ENCODE measurements at places on chromosomes 3 and 15.
A peak's percentile ranks its signal among the peaks of the same experiment; 100 is the strongest.

DNA sequence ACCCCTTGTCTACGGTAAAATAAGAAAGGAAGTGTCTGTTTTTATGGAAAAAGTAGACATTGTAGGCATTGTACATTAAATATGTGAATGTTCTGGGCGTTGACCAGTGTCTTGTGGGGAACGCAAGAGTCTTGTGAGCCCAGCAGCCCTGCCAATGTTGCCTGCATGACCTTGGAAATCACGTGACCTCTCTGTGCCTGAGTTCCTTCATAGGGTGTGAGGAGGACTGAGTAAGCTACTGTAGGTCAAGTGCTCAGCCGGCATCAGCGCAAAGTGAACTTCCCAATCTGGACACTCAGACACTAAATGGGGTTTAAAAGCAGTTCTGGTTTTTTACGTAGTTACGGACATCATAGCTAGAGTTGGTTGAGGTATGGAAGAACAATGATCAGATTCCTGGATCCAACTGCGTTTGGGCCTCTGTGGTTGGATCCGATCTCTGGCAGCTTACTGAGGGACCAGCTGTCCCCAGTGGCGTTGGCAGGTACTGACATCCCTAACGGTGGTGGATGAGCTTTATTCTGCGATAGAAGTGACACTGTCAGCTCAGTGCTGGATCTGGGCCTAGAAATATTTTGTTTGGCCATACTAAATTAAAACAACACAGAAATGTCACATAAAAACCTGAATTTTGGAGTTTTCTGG lies 63.8 kb downstream of the SPSB4 start:
- no peak for DNase-seq

GRCh38 chr3:31382856-31383255 lies 149.9 kb upstream of the STT3B start:
- no peak for DNase-seq

- DNase-seq: no peak
These were observed 42.9 kb upstream of the PLCL2 start for GRCh38 chr3:16841904-16842271.

DNA sequence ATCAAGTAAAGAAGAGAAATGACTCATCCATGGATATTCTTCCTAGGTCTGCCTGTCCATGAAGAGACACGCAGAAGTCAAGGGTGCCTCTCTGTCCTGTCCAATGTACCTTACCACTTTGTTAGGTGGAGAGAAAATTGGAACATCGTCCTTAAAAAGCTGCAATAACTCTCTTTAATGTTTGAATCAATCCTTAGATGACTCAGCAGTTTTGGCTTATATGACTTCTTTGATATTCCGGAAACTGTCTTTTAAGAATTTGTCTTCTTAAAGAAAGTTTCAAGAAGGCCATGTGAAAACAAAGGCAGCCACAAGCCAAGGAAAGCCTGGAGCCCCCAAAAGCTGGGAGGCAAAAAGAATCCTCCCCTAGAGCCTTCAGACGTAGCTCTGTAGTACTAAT lies 49.2 kb downstream of the MRPL3 start:
- DNase-seq: no peak

DNA sequence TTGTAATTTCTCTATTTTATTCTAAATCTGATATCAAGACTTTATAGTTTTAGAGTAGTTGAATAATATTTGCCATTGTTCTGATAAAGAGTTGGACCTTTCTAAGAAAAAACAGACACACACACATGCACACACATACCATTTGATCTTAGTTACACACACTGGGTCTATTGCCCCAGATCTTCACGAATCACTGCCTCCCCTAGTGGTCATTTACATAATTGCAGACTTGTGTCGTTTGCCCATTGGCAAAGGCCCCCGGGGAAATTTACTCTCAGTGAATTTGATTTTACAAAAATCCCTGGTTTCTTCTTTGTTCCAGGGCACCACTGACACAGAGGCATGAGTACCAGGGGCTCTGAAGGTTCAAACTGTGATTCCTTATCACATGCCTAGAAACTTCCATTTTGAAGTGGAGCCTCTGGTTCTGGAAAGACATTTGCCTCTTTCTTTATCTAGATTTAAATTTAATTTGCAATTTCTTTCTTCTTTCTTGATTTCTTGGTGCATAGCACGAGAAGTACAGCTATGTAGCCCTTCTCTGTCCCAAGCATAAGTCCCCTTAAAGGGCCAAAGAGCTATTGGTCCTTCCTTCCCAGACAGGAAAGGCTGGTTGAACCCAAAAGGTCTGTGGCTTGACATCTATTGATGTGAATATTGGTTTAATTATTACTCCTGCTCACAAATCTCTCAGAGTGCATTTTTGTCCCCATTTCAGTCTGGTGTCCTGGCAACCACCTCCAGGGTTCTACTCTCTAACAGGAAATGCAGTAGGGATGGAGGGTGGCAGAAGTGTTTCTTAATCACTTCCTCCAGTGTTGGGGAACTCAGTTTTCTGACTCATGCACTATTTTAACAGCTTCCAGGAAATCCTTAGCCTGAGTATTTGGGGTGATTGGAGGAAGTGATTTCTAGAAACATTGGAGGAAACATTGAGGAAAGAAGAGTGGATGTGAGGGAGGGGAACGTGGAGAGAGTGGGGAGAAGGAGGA lies 32.4 kb upstream of the SLC6A11 start:
- DNase-seq: no peak

GRCh38 chr3:140942221-140943104 lies 827 bp downstream of the SLC25A36 start:
- peak; percentile 79 for DNase-seq

DNA sequence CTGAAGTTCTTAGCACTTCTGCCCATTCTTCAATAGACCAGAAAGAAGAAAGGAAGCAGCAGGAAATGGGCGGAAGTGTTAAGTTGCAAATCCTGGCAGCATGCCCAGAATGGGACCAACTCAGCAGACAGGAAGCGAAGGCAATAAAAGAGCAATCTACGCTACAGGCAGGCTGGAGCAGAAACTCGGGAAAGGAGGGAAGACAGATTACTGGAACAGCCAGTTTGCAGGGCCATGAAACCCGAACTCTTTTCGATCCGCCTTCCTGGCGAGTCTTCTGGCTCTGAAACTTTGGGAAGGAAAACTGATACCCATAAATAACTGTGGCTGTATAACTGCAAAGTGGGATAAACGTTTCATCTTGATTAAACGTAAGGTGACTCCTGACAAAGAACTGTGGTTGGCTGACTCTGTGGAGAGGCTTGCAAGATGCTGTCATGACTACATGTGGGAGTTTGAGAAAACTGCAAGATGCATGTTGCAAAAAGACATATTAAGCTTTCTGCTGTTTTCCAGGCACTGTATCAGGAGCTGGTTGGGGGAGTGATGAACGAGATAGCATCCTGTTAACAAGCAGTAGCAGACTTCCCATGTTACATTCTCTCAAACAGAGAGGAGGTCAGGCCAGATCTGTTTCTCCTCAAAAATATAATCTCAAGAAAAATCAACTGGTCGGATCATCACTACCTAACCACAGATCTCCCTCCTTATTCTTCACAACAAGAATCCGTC lies 67.8 kb downstream of the FMN1 start:
- DNase-seq: peak; percentile 95
